ENCODE measurements at places on chromosomes 3 and 15.

DNA sequence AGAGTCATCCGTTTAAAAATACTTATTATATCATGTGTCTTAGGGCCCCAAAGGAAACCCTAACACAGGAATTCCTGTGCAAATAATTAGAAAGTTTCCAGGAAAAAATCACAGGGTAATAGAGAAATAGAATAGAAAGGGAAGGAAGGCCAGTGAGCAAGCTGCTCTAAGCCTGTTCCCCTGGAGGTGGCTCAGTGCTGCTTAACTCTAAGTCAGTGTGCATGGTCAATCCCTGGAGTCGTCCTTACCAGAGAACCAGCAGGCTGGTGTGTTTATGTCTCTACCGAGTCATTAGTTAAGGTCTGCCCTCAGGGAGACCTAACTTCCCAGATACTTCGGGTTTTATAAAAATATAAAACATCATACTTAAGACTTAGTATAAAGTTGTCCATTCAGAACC, 21.0 kb upstream of the MCF2L2 start:
- no peak for DNase-seq

DNA sequence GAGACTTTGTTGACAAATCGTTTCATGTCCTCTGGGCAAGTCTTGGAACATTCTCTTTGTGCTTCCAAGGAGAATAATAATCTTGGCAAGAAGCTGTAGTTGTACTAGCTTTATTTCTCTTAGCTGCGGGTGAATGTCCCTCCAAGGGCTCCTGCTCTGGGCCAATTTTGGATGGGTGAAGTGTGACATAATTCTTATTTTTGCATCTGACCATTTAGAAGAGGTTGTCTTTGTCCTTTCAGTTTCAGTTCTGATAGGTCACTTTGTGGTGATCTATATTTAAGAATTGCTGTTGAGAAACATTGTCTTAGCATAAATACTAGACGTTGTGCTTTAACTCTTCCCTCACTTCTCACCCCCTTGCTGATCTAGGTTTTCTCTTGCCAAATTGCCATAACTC, 164.8 kb upstream of the RORA start:
- no peak for DNase-seq

DNA sequence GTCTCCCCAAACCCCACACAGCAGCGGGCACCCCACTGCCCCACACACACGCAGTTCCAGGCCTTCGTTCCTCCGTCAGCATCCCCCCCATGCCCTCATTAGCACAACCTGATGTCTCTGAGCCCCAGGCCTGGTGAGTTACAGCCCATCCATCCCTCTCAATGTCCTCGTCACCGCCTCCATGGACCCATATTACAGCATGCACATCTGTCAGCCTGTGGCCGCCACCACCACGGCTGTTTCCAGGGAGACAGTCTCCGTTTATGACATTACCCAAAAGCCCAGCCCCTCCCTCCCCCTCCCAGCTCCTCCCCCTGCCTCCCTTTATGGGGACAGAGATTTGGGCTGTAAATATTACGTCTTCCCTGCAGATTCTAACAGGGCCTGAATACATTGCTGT, 143.1 kb upstream of the LINGO1 start:
- no peak for DNase-seq

GRCh38 chr3:38004415-38005075, 14.0 kb downstream of the VILL start:
- no peak for DNase-seq

All from stimulated activated CD4-positive, alpha-beta T cell treated with anti-CD3 and anti-CD28 coated beads, Interleukin-1b, Interleukin-23, amount 100 ng/mL, for 1 hour (primary cell).